NCI-H2081 treated with DMSO at 0.1 percent for 48 hours (cell line): ENCODE measurements at places on chromosomes 3 and 15.

- no peak for DNase-seq
Observed at GRCh38 chr3:16522834-16523233, 9.3 kb upstream of the RFTN1 start.

DNA sequence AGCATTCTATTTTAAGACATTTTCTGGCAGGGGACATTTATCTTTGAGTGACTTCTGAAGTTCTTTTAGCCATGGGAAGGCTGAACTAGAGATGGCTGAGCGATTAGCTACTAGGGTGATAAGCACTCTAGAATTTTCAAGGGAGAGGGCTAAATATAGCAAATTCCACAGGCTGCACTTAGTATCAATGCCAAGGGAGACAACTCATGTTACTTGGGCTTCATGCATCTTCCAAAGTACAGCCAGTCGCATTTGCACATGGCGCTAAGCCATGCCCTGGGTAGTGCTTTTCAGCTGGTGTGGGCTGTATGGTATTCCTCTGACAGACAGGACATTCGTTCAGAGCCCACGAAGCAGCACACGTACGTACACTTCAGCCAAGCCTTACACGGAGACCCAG is 69.6 kb downstream of the RYR3 start:
- no peak for DNase-seq

- no peak for DNase-seq
Observed at GRCh38 chr15:70065006-70065722, 32.6 kb downstream of the TLE3 start.

DNA sequence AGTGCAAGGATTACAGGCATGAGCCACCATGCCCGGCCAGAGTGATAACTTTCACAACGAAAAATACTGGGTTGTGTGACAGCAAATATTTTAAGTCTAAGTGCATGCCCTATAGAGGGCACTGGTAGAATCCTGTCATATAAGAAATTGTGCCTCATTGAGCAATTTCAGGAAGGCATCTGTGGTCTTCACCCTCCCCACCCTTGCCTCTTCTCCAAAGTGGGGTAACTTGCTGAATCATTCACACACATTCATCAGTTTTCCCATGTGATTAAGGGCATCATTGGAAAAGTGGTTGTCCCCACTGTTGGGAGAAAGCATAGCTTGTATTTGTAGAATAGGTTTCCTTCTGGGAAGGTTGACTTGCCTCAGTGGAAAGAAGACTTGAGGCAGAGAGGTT is 9.2 kb downstream of the MITF start:
- DNase-seq, result no peak

- DNase-seq, result no peak
Observed at GRCh38 chr3:112640276-112640929, 540 bp downstream of the CCDC80 start.
